ENCODE measurements at places on chromosomes 11 and 22.

DNA sequence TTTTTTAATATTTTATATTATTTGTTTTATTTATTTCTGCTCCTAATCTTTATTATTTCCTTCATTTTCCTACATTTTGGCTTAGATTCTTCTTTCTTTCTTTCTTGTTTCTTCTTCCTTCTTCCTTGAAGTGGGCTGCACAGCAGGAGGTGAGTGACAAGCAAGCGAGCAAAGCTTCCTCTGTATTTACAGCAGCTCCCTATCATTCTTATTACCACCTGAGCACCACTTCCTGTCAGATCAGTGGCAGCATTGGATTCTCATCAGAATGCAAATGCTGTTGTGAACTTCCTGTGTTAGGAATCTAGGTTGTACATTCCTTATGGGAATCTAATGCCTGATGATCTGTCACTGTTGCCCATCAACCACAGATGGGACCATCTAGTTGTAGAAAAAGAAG lies 784.9 kb upstream of the LUZP2 start:
- no peak for DNase-seq

DNA sequence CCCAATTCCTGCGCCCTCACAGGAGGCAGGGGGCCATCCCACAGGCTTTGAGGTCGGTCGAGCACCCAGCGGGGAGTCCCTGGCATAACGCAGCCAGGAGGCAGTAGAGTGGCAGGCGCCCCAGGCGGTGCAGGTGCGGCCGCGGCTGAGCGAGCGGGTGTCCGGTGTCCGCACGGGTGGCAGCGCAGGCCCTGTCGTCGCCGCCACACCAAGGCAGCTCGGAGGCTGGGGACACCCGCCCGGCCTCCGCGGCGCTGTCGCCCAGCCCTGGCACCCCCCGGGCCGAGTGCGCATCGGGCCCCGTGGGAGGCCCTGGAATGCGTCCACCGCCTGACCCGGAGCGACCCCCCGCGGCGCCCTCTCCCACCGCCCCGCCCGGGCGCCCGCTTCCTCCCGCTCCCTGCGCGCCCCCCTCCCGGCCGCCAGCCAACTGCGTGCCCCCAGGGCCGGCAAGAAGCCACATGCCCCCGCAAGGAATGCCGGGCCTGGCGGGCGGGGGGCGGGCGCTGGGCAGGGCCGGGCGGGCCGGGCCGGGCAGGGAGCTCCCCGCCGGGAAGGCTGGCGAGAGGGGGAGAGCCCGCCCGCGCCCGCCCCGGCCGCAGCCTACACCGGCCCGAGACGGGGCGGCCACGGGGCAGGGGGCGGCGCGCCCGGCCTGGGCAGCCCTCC lies 33.9 kb downstream of the PRDM11 start:
- DNase-seq, result peak; percentile 47

- DNase-seq, result no peak
These were observed 84.8 kb downstream of the SNX19 start for GRCh38 chr11:130831506-130831905.

- DNase-seq, result no peak
These were observed 1.2 kb downstream of the CASP1 start for GRCh38 chr11:105033781-105034180.

GRCh38 chr11:100637706-100638105 lies 49.4 kb upstream of the ARHGAP42 start:
- DNase-seq, result no peak

- DNase-seq, result no peak
These were observed 35.2 kb upstream of the FADD start for GRCh38 chr11:70167723-70168404.

DNA sequence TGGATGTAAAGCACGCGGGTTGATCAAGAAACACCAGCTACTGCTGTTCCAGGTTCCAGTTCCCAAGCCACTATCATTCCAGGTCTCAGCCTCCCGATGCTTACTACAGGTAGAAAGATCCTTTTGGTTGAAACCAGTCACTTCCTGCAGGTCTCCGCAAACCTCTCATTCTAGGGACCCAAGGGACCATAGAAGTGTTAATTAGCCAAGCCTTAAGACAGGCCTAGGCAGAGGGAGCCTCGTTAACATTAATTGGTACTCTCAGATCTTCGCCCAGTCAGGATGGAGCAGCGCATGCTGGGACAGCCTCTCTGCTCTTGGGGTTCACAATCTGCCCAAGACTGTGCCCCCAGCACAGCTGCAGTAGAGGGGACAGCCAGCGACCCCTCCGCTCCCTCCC lies 11.2 kb upstream of the OAF start:
- DNase-seq, result no peak

DNA sequence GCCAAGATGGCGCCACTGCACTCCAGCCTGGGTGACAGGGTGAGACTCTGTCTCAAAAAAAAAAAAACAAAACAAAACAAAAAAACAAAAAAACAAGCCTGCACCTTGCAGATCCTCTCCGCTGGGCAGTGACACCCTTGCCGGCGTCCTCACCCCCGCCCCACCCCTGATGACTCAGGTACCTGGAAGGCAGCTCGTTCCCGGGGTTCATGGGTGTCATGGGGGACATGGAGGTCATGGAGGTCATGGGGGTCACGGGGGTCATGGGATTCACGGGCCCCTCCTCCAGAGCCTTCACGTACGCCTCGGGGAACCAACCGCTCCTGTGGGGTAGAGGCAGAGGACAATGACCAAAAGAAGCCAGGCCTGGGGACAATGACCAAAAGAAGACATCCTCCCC lies 3.0 kb upstream of the SLC16A8 start:
- no peak for DNase-seq

Measured in stimulated activated naive CD8-positive, alpha-beta T cell treated with anti-CD3 and anti-CD28 coated beads, Interleukin-15, Interleukin-2, amounts not matched to agents 100 U/mL and 50 U/mL, for 24 hours (primary cell).